Smooth muscle cell of the coronary artery (primary cell): ENCODE measurements at places on chromosomes 16 and 17. TPM values are rescaled to one million over a fixed set of nuclear protein-coding genes. Genes with fewer than 3 reads are reported as not detected.

The NAGS gene
- 0.59 and 0.98 TPM in 2 replicates for total RNA-seq

The PHB1 gene
- 173 and 306 TPM in 2 replicates for total RNA-seq

The SENP3 gene
- 45.4 and 76.6 TPM in 2 replicates for total RNA-seq

The RHBDF1 gene
- 27.8 and 35.7 TPM in 2 replicates for total RNA-seq

The ZKSCAN2 gene
- total RNA-seq: 1.5 and 3.3 TPM in 2 replicates

The TBC1D26 gene
- total RNA-seq: under 0.01 and 0.08 TPM in 2 replicates

The PPP1R9B gene
- total RNA-seq: 40.7 and 54.1 TPM in 2 replicates

The SOST gene
- 115 TPM in 1 of 2 replicates, not detected in the other for total RNA-seq

The ADAD2 gene
- total RNA-seq: not detected in 2 replicates

The CNTD1 gene
- total RNA-seq: 0.30 TPM in 1 of 2 replicates, not detected in the other

The AATK gene
- under 0.01 and 0.15 TPM in 2 replicates for total RNA-seq

The KRT20 gene
- not detected in 2 replicates for total RNA-seq

The USP43 gene
- under 0.01 TPM in 1 of 2 replicates, not detected in the other for total RNA-seq

The MT1M gene
- 2.0 and 9.5 TPM in 2 replicates for total RNA-seq

The KRT39 gene
- total RNA-seq: 0.12 TPM in 1 of 2 replicates, not detected in the other

The KRTAP9-4 gene
- not detected in 2 replicates for total RNA-seq

The RNF222 gene
- not detected in 2 replicates for total RNA-seq

The GP1BA gene
- total RNA-seq: not detected in 2 replicates

The CCL3 gene
- total RNA-seq: not detected in 2 replicates

The FSCN2 gene
- total RNA-seq: 1.1 and 3.2 TPM in 2 replicates

The RASL10B gene
- total RNA-seq: 0.98 and 1.6 TPM in 2 replicates

The CCL4L2 gene
- total RNA-seq: not detected in 2 replicates

The NPEPPS gene
- total RNA-seq: 65.4 and 129 TPM in 2 replicates

The GLIS2 gene
- total RNA-seq: 0.70 and 3.4 TPM in 2 replicates

The PPL gene
- 0.68 and 201 TPM in 2 replicates for total RNA-seq

The HOXB2 gene
- 0.47 and 3.8 TPM in 2 replicates for total RNA-seq

The ERBB2 gene
- total RNA-seq: 33.8 and 34.5 TPM in 2 replicates

The CA7 gene
- total RNA-seq: not detected in 2 replicates

The SLC38A8 gene
- total RNA-seq: not detected in 2 replicates

The TPSD1 gene
- total RNA-seq: not detected in 2 replicates

The SYCE1L gene
- total RNA-seq: 1.2 TPM in 1 of 2 replicates, not detected in the other
